Chondrocyte (in vitro differentiated cells): ENCODE measurements at places on chromosomes 5 and 9. TPM values are rescaled to one million over a fixed set of nuclear protein-coding genes. Genes with fewer than 3 reads are reported as not detected.

- peaks cover 52% of the 10 kb centered on the region for H3K4me1 ChIP-seq
- peak overlapping the region; percentile 94 for H3K4me3 ChIP-seq
- H3K27ac ChIP-seq, result peak overlapping the region; percentile 87
- no peaks in the 10 kb centered on the region for H3K27me3 ChIP-seq
- H3K36me3 ChIP-seq, result no peaks in the 10 kb centered on the region
- DNase-seq, result no peak
Observed at GRCh38 chr9:127979333-127980059, 1.3 kb downstream of the EEIG1 start.

DNA sequence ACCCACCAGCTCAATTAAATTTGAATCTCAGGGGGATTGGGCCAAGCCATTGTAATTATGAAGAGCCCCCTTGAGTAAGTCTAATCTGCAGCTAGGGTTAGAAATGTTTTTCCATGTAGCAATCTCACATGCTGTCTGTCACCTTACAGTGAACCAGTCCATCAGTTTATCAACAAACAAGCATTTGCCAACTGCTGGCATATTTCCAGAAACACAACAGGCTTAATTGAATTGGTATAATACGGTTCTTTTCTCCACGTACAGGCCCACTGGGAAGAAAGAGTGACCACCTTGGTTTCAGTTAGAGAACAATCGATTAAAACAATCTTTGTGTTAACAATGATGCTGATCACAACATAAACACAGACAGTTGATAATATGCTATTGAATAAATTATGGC lies 67.4 kb downstream of the NSUN2 start:
- H3K27me3 ChIP-seq, result peaks cover 26% of the 10 kb centered on the region
- H3K4me3 ChIP-seq, result no peak overlapping the region
- H3K27ac ChIP-seq, result no peak overlapping the region
- no peaks in the 10 kb centered on the region for H3K36me3 ChIP-seq

DNA sequence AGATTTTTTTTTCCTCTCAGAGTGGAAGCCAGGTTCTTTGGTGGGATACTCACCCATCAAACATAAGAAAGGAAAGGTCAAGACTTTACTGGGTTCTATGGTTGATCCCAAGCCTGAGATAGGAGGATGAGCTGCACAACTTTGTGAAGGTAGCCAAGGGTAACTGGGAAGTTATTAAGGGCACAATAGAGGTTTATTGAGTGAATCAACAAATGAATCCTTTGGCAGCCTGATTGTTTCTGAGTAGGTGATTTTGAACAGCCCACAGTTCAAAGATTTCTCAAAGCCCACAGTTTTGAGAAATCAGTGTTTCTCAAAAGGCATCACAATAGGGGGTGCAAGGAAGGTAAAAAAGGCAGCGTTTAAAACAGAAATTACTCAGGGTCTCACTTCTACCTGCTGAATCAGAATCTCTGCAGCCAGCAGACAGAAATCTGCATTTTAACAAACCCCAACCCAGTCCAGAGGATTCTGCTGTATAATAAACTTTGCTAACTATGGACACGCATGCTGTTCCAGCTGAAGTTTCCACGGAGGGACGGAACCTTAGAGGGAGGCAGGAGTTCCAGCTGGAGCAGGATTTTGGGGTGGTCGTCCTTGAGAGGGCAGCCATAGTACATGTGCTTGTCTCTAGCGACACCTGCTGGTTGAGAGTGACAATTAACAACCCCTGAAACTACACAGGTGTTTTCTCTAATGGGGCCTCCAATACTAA lies 32.7 kb upstream of the FSD1L start:
- DNase-seq, result no peak
- H3K27ac ChIP-seq, result no peak overlapping the region
- H3K4me1 ChIP-seq, result peaks cover 8% of the 10 kb centered on the region
- no peak overlapping the region for H3K4me3 ChIP-seq
- peaks cover 7% of the 10 kb centered on the region for H3K36me3 ChIP-seq

- no peak for DNase-seq
- no peaks in the 10 kb centered on the region for H3K36me3 ChIP-seq
- H3K4me3 ChIP-seq, result no peak overlapping the region
- peak overlapping the region; percentile 88 for H3K27ac ChIP-seq
- H3K27me3 ChIP-seq, result no peaks in the 10 kb centered on the region
Observed at GRCh38 chr5:59259237-59259636, 634.3 kb downstream of the PDE4D start.

OTULINL gene
- 4.3 to 5.6 TPM (median 5.4 TPM) in 3 replicates for total RNA-seq

DNA sequence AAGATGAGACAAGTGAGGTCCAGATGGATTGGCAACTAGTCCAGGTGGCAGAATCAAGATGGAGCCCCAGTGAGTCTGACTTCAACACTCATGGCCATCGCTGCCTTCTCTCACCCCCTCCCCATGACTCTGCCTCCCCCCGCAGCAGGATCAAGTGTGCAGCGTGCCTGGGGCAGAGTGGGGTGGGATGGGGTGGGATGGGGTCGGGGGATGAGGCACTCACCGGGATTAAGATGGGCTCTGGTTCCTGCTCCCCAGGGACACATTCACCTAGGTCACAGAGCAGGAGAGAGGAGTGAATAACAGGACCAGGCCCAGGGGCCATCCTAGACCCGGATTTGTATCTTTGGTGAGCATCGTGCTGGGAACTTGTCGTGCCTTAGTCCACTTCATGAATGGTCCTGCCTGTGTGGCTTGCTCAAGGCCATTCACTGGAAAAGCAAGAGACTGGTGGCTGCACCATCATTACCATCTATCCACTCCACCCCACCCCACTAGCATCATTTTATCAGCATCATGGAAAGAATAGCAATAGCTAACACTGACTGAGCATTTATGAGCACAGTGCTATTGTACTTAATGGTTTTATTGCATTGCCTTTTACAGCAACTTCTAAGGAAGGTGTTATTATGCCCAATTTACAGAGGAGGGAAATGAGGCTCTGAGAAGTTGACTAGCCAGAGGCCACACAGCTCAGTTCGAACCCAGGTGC lies 8.5 kb downstream of the AMBP start:
- H3K27ac ChIP-seq, result no peak overlapping the region
- peaks cover 11% of the 10 kb centered on the region for H3K27me3 ChIP-seq
- H3K4me3 ChIP-seq, result no peak overlapping the region
- H3K4me1 ChIP-seq, result no peaks in the 10 kb centered on the region
- no peaks in the 10 kb centered on the region for H3K36me3 ChIP-seq

GRCh38 chr9:93245437-93245970 lies 61.6 kb downstream of the WNK2 start:
- peaks cover 5% of the 10 kb centered on the region for H3K27me3 ChIP-seq
- peaks cover 5% of the 10 kb centered on the region for H3K4me1 ChIP-seq
- H3K4me3 ChIP-seq, result no peak overlapping the region
- H3K27ac ChIP-seq, result no peak overlapping the region

HAND1 gene
- total RNA-seq, result not detected in 3 replicates

- no peaks in the 10 kb centered on the region for H3K4me1 ChIP-seq
- no peak for DNase-seq
- no peak overlapping the region for H3K4me3 ChIP-seq
- H3K27ac ChIP-seq, result no peak overlapping the region
- H3K36me3 ChIP-seq, result no peaks in the 10 kb centered on the region
Observed at GRCh38 chr5:102139029-102139428, 157.1 kb downstream of the SLCO4C1 start.

DNA sequence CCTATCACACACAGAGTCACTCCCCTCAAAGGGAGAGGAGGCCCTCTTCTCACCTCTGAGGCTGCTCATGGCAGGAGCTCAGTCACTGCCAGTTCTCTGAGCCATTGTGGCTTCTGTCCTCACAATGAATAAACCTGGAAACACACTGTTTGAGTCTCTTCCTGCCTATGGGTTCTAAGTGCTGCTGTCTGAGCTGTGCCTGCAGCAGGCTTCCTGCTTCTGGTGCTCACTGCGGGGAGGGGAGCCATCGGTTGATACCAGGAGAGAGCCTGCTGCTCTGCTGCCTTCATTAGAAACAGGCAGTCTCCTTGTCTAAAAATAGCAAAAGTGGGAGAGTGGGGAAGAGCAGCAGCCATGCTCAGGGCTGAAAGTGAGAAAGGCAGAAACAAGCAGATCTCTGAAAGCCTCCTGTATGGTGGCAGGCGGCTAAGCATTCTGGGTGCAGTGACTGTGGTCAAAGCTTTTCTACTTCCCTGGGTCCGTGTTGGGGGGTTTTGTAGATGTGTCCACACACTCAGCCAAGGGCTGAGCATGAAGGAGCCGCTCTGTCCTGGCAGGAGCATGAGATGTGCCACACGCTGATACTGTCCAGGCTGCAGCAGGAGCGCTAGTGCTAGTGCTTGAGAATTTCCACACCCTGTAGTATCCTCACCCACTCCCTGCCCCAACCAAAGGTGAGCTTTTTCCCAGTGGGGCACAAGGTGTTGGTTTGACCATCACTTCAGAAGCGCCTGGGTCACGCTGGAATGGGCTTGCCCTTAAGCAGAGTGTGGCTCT lies 34.2 kb downstream of the PRKACG start:
- no peak overlapping the region for H3K4me3 ChIP-seq
- no peak overlapping the region for H3K27ac ChIP-seq
- H3K4me1 ChIP-seq, result no peaks in the 10 kb centered on the region
- peaks cover 21% of the 10 kb centered on the region for H3K27me3 ChIP-seq
- no peak for DNase-seq

DNA sequence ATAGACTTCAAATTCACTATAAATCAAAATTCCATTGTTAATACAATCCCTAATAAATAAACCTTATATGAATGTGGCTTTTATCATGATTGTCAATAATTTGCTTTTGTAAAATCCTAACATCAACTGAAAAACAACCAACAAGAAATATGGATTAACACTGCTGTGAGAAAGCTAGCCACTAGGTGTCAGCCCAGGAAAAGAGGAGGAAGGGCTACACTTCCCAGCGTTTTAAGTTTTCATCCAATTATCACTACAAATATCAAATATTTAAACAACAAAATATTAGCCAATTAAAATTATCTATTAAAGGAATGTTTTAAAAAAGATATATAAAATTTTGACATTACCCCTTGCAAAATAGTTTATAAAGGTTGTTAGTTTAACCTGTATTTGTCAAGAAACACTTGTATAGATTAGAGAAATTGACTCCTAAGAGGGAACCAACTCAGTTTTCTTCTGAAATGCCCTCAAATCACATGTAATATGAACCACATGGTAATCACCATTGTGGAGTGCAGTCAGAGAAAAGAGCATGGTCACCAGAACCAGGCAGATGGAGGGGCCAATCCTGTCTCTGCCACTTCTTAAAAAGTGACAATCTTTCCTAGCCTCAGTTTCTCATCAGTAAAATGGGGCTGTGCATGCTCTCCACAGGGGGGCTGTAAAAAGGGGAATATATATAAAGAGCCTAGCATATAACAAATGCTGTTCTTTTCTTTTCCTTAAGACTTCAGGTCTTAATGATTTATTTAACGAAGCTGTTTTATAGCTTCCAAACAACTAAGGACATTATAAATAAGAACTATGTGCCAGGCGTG lies 188.2 kb downstream of the CRB2 start:
- no peak for DNase-seq
- H3K36me3 ChIP-seq, result no peaks in the 10 kb centered on the region
- no peak overlapping the region for H3K27ac ChIP-seq
- no peaks in the 10 kb centered on the region for H3K27me3 ChIP-seq
- no peaks in the 10 kb centered on the region for H3K4me1 ChIP-seq

DNA sequence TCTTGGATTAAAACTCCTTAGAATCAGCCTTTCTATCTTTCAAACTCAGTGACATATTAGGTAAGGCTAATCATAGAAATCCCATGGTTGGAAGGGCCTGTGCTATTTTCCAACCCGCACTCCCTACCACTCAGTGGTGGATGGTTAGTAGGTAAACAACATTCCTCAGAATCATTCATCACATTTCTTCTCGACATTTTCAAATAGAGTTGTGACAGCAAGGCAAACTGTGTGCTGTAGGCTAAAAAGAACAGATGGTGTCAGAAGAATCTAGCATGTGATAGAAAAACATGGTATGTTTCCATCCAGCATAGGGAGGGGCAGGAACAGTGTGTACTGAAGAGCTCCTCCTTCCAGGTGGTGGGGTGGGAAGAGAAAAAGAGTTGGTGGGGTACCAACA lies 227.3 kb upstream of the NMUR2 start:
- no peaks in the 10 kb centered on the region for H3K4me1 ChIP-seq
- H3K27ac ChIP-seq, result no peak overlapping the region
- H3K4me3 ChIP-seq, result no peak overlapping the region

DNA sequence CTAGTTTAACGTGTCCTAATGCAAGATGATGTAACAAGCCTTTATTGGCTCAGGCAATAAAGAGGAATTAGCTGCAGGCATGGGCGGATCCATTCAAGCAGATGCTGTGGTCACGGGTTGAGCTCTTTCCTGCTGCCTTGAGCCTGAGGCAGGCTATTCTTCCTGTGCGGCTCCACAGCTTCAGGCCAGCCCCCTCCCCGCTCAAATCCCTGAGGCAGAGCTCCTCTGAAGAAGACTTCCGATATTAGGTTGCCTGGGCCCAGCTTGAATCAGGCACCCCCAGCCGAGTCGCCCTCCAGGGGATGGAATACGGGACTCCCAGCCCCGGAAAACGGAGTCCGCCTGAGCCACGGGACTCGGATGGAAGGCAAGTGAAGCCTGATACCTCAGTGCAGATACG lies 95.0 kb upstream of the RUFY1 start:
- peak; percentile 42 for DNase-seq
- no peaks in the 10 kb centered on the region for H3K4me1 ChIP-seq
- peaks cover 4% of the 10 kb centered on the region for H3K27me3 ChIP-seq
